Tibial nerve (tissue), 4 donors: ENCODE measurements at places on chromosomes 4 and X. TPM values are rescaled to one million over a fixed set of nuclear protein-coding genes. Genes with fewer than 3 reads are reported as not detected.
A peak's percentile ranks its signal among the peaks of the same experiment; 100 is the strongest.

DNA sequence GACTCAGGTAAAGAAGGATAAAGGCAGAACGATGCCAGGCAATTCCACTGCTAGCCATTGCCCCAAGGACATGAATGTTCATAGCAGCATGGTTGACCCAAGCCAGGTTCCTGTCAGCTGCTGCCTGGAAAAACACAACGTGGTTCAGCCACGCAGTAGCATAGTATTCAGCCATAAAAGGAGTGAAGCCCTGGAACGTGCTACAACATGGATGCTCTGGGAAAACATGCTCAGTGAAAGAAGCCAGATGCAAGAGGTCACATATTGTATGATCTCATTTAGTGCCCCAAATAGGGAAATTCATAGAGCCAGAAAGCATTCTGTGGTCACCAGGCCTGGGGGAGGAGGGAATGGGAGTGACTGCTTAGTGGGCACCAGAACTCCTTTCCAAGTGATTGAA lies 129.8 kb downstream of the GPR143 start:
- DNase-seq: no peak
- no peaks in the 10 kb centered on the region for H3K27me3 ChIP-seq
- no peak overlapping the region for H3K27ac ChIP-seq

DNA sequence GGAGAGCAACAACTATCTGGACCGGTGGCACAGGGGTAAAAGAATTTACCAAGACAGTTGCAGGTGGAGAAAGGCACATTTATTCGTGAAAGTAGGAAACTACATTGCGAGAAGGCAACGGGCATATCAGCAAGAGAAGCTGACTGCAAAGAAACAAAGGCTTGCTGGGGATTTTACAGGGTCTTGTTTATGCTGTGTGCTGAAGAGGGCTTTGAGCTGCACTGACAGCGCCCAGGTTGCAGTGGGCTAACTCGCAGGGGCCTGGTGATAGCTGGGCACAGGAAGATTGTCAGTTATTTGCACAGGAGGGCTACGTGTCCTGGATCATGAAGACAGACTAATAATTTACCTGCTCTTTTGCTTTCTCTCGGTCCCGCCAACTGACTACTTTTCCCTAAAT lies 10.7 kb downstream of the TLR3 start:
- no peak for DNase-seq
- H3K4me1 ChIP-seq: no peaks in the 10 kb centered on the region
- no peaks in the 10 kb centered on the region for H3K27me3 ChIP-seq

DNA sequence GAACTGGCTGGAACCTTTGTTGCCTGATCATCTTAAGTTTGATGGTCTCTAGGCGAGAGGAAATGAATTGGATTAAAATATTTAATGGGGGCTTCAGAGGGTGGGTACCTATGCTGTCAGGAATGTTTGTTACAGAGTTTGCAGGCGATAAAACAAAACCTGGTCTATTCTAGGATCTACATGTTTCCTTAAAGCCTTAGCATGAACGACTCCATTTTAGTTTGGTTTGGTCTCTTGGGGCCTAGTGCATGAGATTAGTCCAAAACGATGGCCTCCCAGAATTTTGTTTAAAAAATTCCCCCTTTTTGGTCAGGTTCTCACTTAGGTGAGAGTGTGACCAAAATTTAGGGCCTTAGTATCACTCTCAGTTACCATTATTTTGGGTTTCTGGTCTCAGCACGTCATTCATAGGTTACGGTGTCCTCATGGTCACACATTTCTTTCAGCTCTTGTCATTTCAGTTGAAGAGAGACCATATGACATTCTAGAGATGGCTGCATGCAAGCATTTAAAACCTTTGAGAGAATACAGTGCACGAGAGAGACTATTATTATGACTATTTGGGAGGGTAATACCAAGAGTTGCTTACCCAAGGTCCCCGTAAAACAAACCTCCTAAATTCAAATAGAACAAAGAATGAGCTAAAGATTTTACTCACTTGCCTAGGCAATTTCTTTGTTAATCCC lies 13.8 kb downstream of the MOB1B start:
- no peak overlapping the region for H3K4me3 ChIP-seq
- no peaks in the 10 kb centered on the region for H3K4me1 ChIP-seq
- no peak for DNase-seq
- no peak overlapping the region for H3K27ac ChIP-seq
- no peaks in the 10 kb centered on the region for H3K36me3 ChIP-seq

GRCh38 chr4:178937130-178937529 lies 1494.9 kb upstream of the AGA start:
- no peaks in the 10 kb centered on the region for H3K36me3 ChIP-seq
- no peak overlapping the region for H3K27ac ChIP-seq

DNA sequence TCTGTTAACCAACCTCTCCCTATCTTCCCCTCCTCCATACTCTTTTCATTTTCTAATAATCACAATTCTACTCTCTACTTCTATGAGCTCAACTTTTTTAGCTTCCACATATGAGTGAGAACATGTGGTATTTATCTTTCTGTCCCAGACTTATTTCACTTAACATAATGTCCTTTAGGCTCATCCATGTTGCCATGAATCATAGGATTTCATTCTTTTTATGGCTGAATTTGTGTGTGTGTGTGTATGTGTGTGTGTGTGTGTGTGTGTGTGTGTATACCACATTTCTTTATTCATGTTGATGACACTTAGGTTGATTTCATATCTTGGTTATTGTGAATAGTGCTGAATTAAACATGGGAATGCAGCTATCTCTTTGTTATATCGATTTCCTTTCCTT lies 37.4 kb downstream of the RUFY3 start:
- no peak overlapping the region for H3K4me3 ChIP-seq
- H3K27ac ChIP-seq: no peak overlapping the region
- no peaks in the 10 kb centered on the region for H3K36me3 ChIP-seq
- H3K27me3 ChIP-seq: no peaks in the 10 kb centered on the region
- no peak for DNase-seq

GRCh38 chrX:11210415-11210801 lies 82.8 kb upstream of the AMELX start:
- no peak overlapping the region for H3K4me3 ChIP-seq
- no peaks in the 10 kb centered on the region for H3K27me3 ChIP-seq
- H3K4me1 ChIP-seq: no peaks in the 10 kb centered on the region
- no peaks in the 10 kb centered on the region for H3K36me3 ChIP-seq
- H3K27ac ChIP-seq: no peak overlapping the region

- H3K27ac ChIP-seq: no peak overlapping the region
- H3K4me1 ChIP-seq: no peaks in the 10 kb centered on the region
- no peak for DNase-seq
- no peak overlapping the region for H3K4me3 ChIP-seq
- no peaks in the 10 kb centered on the region for H3K27me3 ChIP-seq
Observed at GRCh38 chrX:138763761-138764160, 52.2 kb upstream of the FGF13 start.

DNA sequence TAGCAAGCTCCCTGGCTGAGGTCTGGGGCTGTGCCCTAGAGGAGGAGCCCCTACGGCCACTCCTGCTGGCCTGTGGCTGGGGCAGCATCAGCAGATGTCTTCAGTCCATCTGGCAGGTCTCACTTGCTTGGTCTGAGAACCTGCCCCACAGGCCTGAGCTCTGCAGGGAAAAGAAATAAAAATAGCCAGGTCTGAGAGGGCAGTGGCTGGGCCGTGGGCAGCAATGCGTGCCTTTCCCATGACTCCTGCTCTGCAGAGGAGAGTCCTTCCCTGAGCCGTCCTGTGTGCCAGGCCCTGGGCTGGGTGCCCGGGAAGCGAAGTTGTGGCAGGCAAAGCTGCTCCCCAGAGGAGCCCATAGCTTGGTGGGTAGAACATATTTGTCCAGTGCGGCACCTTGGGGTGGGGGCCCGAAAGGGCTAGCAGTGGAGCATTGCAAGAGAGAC lies 11.3 kb upstream of the KIAA0232 start:
- H3K4me1 ChIP-seq: no peaks in the 10 kb centered on the region
- H3K4me3 ChIP-seq: no peak overlapping the region
- H3K27ac ChIP-seq: no peak overlapping the region
- H3K36me3 ChIP-seq: no peaks in the 10 kb centered on the region

GRCh38 chr4:140485939-140486338 lies 12.2 kb downstream of the MGAT4D start:
- H3K36me3 ChIP-seq: no peaks in the 10 kb centered on the region
- H3K27ac ChIP-seq: no peak overlapping the region
- H3K4me3 ChIP-seq: no peak overlapping the region
- DNase-seq: no peak
- no peaks in the 10 kb centered on the region for H3K27me3 ChIP-seq

DNA sequence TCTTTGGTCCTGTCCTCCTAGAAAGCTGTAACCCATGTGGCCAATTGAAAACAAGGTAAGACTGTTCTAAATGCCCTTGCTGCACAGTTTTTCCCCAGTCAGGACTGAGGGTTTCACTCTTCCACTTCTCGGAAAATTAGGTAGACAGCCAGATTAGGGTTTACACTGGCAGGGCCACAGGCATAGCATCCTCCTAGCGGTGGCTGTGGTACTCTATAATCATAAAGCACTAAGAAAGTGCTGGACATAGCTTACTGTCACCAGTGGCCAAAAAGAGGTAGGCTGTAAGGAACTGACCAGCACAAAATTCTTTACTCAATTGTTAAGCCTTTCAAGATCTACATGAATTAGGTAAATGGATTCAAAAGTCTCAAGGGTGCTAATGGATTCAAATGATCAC lies 11.6 kb upstream of the USP46 start:
- H3K27ac ChIP-seq: no peak overlapping the region
- DNase-seq: no peak
- H3K4me1 ChIP-seq: no peaks in the 10 kb centered on the region
- H3K27me3 ChIP-seq: no peaks in the 10 kb centered on the region

- H3K4me3 ChIP-seq: peak overlapping the region; percentile 67
- DNase-seq: no peak
- H3K27me3 ChIP-seq: no peaks in the 10 kb centered on the region
- H3K27ac ChIP-seq: no peak overlapping the region
- H3K4me1 ChIP-seq: no peaks in the 10 kb centered on the region
Observed at GRCh38 chrX:38327775-38328081, 419 bp upstream of the RPGR start.

- H3K4me3 ChIP-seq: no peak overlapping the region
- DNase-seq: no peak
- no peaks in the 10 kb centered on the region for H3K4me1 ChIP-seq
- H3K27ac ChIP-seq: no peak overlapping the region
Observed at GRCh38 chrX:83501530-83501929, 6.6 kb upstream of the POU3F4 start.

GRCh38 chr4:71538528-71538927 lies 199.7 kb downstream of the SLC4A4 start:
- no peaks in the 10 kb centered on the region for H3K27me3 ChIP-seq
- no peak for DNase-seq
- no peaks in the 10 kb centered on the region for H3K36me3 ChIP-seq
- H3K4me1 ChIP-seq: peaks cover 8% of the 10 kb centered on the region

- H3K27me3 ChIP-seq: no peaks in the 10 kb centered on the region
- H3K36me3 ChIP-seq: no peaks in the 10 kb centered on the region
- DNase-seq: no peak
- no peaks in the 10 kb centered on the region for H3K4me1 ChIP-seq
- H3K27ac ChIP-seq: no peak overlapping the region
- no peak overlapping the region for H3K4me3 ChIP-seq
Observed at GRCh38 chr4:28357990-28358389, 1497.3 kb downstream of the STIM2 start.

DNA sequence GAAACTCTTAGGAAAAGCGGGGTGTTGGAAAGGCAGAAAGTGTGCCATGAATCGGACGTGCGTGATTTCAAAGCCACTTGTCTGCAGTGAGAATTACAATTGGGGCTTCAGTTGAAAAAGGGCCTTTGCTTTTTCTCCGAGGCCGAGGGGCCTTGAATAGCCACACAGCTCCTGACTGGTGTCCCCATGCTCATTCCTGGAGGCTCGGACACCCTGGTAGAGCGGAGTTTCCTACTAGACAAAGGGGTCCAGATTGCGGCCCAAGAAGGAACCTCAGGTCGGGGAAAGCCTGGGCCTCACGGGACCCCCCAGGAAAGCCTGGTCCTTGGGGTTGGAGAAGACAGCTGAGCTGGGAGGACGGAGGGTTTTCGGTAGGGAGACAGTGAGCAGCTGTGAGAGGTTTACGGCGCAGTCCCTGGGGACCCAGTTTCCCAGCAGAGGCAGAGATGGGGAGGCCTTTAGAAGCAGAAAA lies 3.0 kb upstream of the SHOX start:
- H3K36me3 ChIP-seq: no peaks in the 10 kb centered on the region
- H3K4me3 ChIP-seq: no peak overlapping the region
- no peaks in the 10 kb centered on the region for H3K4me1 ChIP-seq
- no peaks in the 10 kb centered on the region for H3K27me3 ChIP-seq
- DNase-seq: no peak

- H3K27me3 ChIP-seq: peaks cover 19% of the 10 kb centered on the region
- H3K27ac ChIP-seq: no peak overlapping the region
- H3K36me3 ChIP-seq: no peaks in the 10 kb centered on the region
- no peaks in the 10 kb centered on the region for H3K4me1 ChIP-seq
- no peak overlapping the region for H3K4me3 ChIP-seq
- DNase-seq: no peak
Observed at GRCh38 chrX:52988985-52989917, 30.9 kb upstream of the FAM156A start.

DNA sequence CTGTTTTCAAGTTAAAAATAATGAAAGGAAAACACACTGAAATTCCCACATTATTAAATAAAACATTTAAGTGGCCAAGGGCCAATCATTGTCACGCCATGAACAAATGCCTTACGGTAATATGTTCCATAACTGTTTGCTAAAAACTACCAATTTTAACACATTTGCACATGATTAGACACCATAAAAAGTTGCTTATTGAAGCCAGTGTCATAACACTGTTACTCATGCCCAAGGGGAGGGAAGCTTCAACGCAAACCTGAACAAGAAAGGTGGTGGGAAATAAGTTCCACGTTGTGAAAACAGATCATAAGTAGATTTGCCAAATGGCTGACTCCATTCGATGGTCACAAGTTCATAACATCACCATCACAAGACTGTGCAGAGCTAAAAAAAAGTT lies 739.3 kb upstream of the FAM241A start:
- no peaks in the 10 kb centered on the region for H3K4me1 ChIP-seq
- no peak overlapping the region for H3K4me3 ChIP-seq
- no peak overlapping the region for H3K27ac ChIP-seq
- no peak for DNase-seq
- H3K36me3 ChIP-seq: no peaks in the 10 kb centered on the region

- H3K27ac ChIP-seq: no peak overlapping the region
- H3K4me1 ChIP-seq: no peaks in the 10 kb centered on the region
- no peak for DNase-seq
- H3K27me3 ChIP-seq: no peaks in the 10 kb centered on the region
- no peak overlapping the region for H3K4me3 ChIP-seq
Observed at GRCh38 chr4:71878376-71878775, 94.5 kb upstream of the GC start.

ADH7 gene
- total RNA-seq: not detected

ABCB7 gene
- 71.4 TPM for total RNA-seq

LCORL gene
- total RNA-seq: 17.3 TPM

SASH3 gene
- 10.5 TPM for total RNA-seq

DUSP9 gene
- not detected for total RNA-seq

RRH gene
- 0.22 TPM for total RNA-seq

HSFX4 gene
- not detected for total RNA-seq

FGFBP1 gene
- total RNA-seq: 2.5 TPM

FAM9A gene
- total RNA-seq: not detected
